HCT116 (cell line): ENCODE measurements at places on chromosomes 12 and 14. TPM values are rescaled to one million over a fixed set of nuclear protein-coding genes. Genes with fewer than 3 reads are reported as not detected.
A peak's percentile ranks its signal among the peaks of the same experiment; 100 is the strongest.

The PLEKHG7 gene
- not detected for total RNA-seq

- 0 out of 2 replicates have a peak, but pooled peaks cover 5% of the 10 kb centered on the region for H3K4me1 ChIP-seq
- DNase-seq, result no peak
- H3K36me3 ChIP-seq, result no peaks in the 10 kb centered on the region
Observed at GRCh38 chr12:59698600-59698999, 102.8 kb downstream of the SLC16A7 start.

- H3K4me1 ChIP-seq, result no peaks in the 10 kb centered on the region
- H3K27ac ChIP-seq, result no peak overlapping the region
- peaks cover 33% of the 10 kb centered on the region; the same call in 1 of the 2 replicates for H3K27me3 ChIP-seq
Observed at GRCh38 chr14:56846970-56847930, 37.0 kb upstream of the OTX2 start.

The SLC25A21 gene
- 3.5 TPM for total RNA-seq

- peaks cover 2% of the 10 kb centered on the region for H3K4me1 ChIP-seq
- peaks cover 11% of the 10 kb centered on the region; the same call in 1 of the 2 replicates for H3K27me3 ChIP-seq
- DNase-seq, result no peak
- no peak overlapping the region for H3K27ac ChIP-seq
- no peaks in the 10 kb centered on the region for H3K36me3 ChIP-seq
Observed at GRCh38 chr12:2163177-2163941, 110.6 kb downstream of the CACNA1C start.

The CACNA1C gene
- 0.05 TPM for total RNA-seq

DNA sequence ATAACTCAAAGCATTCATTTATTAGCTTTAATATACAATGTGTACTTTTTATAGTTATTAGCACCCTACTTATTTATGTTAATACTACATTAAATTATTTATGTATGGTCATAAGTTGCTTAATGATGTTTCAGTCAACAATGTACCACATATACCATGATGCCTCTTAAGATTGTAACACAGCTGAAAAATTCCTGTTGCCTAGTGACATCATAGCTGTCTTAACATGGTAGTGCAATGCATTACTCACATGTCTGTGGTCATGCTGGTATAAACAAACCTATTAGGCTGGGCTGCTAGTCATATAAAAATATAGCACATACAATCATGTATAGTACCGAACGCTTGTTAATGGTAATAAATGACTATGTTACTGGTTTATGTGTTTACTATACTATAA lies 120.4 kb downstream of the ANO6 start:
- no peak overlapping the region for H3K4me3 ChIP-seq
- DNase-seq, result no peak
- no peaks in the 10 kb centered on the region for H3K27me3 ChIP-seq
- H3K36me3 ChIP-seq, result no peaks in the 10 kb centered on the region

- no peak for DNase-seq
- H3K36me3 ChIP-seq, result no peaks in the 10 kb centered on the region
- no peak overlapping the region for H3K4me3 ChIP-seq
- no peaks in the 10 kb centered on the region for H3K27me3 ChIP-seq
- H3K27ac ChIP-seq, result no peak overlapping the region
- no peaks in the 10 kb centered on the region for H3K4me1 ChIP-seq
Observed at GRCh38 chr14:89013698-89014568, 189.5 kb downstream of the TTC8 start.

The RILPL2 gene
- total RNA-seq, result 2.3 TPM

DNA sequence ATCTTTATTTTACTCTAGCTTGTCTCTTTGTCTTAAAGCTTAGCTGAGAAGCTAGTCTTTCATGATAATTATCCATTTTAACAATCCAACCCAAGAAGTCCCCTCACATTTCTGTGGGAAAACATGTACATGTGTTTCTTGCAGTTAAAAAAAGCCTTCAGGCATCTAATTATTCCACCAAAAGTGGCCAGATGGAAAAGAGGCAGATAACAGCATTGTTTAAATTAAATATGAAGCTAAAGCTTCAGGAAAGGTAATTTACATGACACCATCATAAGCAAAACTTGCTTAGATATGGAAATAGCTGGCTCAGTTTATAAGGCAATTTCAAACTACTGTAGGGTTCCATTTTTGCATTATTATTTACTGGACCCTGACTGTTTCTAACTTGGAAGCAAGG lies 175.4 kb downstream of the UNC79 start:
- DNase-seq, result no peak
- no peaks in the 10 kb centered on the region for H3K36me3 ChIP-seq
- no peak overlapping the region for H3K27ac ChIP-seq
- H3K4me1 ChIP-seq, result no peaks in the 10 kb centered on the region

- no peaks in the 10 kb centered on the region for H3K36me3 ChIP-seq
- no peak overlapping the region for H3K27ac ChIP-seq
- H3K4me1 ChIP-seq, result peaks cover 7% of the 10 kb centered on the region; the same call in 1 of the 2 replicates
Observed at GRCh38 chr12:105705765-105706164, 375.3 kb downstream of the C12orf75 start.

DNA sequence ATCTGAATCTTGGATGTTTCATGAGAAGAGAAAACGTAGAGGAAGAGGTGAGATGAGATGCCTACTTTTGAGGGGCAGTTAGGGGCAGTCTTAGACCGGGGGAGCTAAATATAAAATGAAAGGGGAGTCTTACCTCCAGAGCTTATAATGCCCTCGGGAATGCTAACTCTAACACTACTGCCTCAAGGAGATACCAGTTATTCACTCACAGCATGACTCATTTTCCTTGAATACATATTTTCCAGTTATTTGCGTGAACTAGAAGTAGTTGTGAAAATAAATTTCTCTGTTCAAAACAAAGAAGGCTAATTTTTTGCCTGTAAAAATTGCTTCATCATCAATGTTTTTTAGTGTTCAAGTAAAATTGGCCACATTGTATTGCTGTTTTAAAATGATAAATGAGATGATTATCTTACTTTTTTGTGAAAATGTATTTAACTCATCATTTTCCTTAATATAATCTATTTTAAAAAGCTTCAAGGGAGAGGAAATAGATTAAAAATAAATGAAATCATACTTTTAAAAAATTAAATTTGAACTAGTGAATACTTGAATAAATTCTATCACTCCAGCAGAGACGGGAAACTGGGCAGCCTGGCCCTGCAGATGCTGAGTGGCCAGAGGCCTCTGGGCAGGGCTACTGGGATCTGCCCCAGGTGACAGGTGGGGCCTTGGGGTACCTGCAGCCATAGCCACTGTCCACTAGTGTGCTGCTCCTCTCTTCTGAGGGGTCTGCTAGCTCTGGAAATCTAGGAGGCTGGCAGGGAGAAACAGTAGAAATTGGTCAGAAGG lies 339.3 kb downstream of the EGLN3 start:
- peaks cover 7% of the 10 kb centered on the region; the same call in 1 of the 2 replicates for H3K27me3 ChIP-seq
- no peak overlapping the region for H3K27ac ChIP-seq
- no peaks in the 10 kb centered on the region for H3K4me1 ChIP-seq
- no peaks in the 10 kb centered on the region for H3K36me3 ChIP-seq
- no peak for DNase-seq
- no peak overlapping the region for H3K4me3 ChIP-seq

DNA sequence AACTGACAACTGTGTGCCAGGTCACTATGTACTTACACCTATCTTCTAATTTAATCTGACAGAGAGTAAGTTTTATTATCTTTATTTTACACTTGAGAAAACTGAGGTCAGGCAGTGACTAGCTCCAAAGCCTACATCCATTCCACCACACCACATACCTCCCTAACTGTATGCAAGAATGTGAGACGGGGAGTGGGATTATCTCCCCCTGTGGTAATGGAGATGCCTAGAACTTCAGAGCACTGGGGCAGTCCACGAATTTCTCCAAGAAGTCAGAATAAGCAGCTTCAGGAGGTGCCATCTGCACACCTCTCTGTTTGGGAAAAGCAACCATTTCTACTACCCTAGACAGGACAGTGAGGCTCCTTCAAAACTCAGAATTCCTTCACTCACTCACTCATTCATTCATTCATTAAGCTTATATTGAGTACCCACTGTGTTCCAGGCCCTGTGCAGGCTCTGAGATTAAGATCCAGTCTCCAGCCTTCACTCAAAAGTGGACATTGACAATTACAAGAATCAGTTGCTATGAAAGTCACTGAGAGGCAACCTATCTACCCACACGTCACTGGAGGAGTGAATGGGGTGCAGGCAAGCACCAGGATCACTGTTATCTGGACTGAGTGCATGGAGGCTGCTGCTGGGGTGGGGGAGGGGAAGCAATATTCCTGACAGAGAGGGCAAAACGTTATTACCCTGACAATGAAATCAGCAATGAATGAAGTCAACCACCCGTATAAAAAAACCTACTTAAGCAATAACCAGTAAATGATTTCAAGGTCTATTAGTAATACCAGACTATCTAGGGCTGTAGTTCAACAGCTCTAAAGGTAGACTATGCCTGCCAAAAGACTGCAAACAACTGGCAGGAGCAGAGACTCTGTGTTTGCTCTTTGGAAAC lies 18.0 kb downstream of the SLC7A7 start:
- H3K4me3 ChIP-seq, result no peak overlapping the region
- no peaks in the 10 kb centered on the region for H3K4me1 ChIP-seq
- no peak for DNase-seq
- H3K36me3 ChIP-seq, result no peaks in the 10 kb centered on the region

DNA sequence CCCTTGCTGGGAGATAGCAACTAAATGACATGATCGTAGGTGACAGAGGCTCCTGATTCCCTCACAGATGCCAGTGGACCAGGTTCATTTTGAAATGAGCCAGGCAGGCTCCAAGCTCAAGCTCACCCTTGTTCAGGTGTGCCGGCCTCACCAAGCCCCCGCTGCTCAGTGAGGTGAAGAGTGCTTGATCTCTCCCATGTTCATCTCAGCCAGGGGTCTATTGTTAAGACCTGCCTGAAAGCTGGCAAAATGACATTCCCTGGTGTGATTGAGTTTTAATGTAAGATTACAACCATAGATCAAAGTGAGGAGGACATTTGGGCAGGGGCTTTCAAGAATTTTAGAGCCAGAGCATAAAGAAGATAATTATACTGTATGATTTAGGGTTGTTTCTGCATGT lies 497.9 kb downstream of the EGLN3 start:
- H3K4me3 ChIP-seq, result no peak overlapping the region
- H3K36me3 ChIP-seq, result no peaks in the 10 kb centered on the region
- H3K27ac ChIP-seq, result no peak overlapping the region
- no peaks in the 10 kb centered on the region for H3K4me1 ChIP-seq

DNA sequence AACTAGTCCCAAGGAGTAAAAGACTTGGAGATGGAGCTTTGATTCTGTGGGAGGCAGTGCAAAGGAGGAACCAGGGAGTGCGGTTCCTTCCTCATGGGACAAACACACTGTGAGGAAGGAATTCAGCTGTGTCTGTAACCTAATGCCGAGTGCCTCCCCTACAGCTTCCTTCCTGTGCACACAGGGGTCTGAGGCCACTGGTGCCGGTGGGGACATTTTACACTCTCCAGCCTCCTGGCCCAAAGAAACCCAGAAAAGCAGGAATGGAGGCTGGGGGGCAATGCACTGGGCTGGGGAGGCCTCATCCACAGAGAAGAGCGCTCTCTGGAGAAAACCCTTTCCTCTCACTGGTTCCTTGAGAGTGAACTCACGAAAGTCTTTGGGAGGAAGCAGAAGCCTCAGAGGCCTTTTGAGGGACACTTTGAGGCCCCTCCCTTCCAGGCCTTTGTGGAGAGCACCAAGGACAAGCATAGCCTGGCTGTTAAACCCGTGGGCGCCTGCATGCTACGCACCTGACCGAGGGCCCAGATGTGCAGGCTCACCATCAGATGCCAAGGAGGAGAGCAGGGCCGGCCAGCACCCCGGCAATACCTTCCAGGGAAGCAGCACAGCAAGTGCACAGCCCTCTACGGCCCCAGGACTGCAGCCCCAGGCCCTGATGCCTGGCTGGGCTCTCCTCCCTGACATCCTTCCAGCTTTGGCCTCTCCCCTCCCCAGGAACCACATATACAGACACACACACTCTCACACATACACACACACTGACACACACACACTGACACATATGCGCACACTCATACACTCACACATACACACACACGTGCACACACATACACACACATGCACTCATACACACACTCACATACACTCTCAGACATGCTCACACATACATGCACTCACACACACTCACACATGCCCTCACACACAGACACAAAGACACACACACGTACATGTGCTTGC lies 52.0 kb downstream of the NFKBIA start:
- H3K27ac ChIP-seq, result no peak overlapping the region
- no peaks in the 10 kb centered on the region for H3K36me3 ChIP-seq
- H3K4me3 ChIP-seq, result no peak overlapping the region
- no peak for DNase-seq
- peaks cover 7% of the 10 kb centered on the region for H3K4me1 ChIP-seq

DNA sequence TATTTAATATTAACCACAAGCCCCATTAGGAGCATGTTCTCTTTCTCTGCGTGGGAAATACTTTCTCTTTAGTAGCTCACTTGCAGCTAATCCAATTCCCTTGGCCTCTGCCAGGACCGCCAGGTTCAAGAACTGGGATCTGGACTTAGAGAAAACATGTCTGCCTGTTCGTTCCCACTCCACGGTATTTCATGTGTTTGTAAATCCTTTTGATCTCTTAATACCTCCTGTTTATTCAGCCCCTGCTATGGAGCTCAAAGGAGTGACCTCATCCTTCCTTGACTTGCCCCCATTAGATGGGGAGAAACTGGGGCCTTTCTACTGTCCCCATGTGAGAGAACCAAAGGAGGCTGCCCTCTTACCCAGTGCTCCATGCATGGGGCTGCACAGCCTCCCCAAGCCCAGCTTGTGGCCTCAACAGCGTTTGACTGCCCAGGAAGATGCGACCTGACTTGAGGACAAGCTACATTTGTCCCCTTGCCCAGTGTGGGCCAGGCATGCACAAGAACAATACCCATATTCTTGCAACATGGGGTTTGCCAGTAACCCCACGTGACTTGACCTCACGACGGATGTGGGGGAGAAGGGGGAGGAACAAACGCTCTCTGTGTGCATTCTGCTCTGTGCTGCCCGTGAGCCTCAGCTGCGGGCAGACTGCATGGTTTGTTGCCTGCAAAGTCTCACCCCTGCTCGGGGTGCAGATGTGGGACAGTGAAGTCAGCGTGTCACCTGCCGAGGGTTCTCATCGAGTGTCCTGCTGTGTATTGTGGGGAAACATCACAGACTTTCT lies 30.3 kb downstream of the CD9 start:
- H3K36me3 ChIP-seq, result peaks cover 23% of the 10 kb centered on the region; the same call in 1 of the 2 replicates
- no peak overlapping the region for H3K4me3 ChIP-seq
- peaks cover 43% of the 10 kb centered on the region for H3K4me1 ChIP-seq
- peak overlapping the region; percentile 62; the same call in 1 of the 2 replicates for H3K27ac ChIP-seq
- H3K27me3 ChIP-seq, result no peaks in the 10 kb centered on the region

GRCh38 chr12:10170216-10170615 lies 1.7 kb downstream of the OLR1 start:
- no peaks in the 10 kb centered on the region for H3K27me3 ChIP-seq
- no peak overlapping the region for H3K27ac ChIP-seq
- H3K4me1 ChIP-seq, result no peaks in the 10 kb centered on the region
- DNase-seq, result no peak
- H3K4me3 ChIP-seq, result no peak overlapping the region

GRCh38 chr14:53450871-53451270 lies 297.7 kb upstream of the DDHD1 start:
- H3K4me1 ChIP-seq, result peaks cover 38% of the 10 kb centered on the region
- no peaks in the 10 kb centered on the region for H3K27me3 ChIP-seq
- no peak overlapping the region; the same call in 1 of the 2 replicates for H3K27ac ChIP-seq
- no peak for DNase-seq
- H3K36me3 ChIP-seq, result no peaks in the 10 kb centered on the region
- H3K4me3 ChIP-seq, result no peak overlapping the region

The DHH gene
- 0.22 TPM for total RNA-seq
